Stimulated activated CD8-positive, alpha-beta memory T cell treated with anti-CD3 and anti-CD28 coated beads, Interleukin-12 subunit alpha, Interleukin-12 subunit beta, amount 100 ng/mL, for 1 hour (primary cell): ENCODE measurements at places on chromosomes 12 and 14.

DNA sequence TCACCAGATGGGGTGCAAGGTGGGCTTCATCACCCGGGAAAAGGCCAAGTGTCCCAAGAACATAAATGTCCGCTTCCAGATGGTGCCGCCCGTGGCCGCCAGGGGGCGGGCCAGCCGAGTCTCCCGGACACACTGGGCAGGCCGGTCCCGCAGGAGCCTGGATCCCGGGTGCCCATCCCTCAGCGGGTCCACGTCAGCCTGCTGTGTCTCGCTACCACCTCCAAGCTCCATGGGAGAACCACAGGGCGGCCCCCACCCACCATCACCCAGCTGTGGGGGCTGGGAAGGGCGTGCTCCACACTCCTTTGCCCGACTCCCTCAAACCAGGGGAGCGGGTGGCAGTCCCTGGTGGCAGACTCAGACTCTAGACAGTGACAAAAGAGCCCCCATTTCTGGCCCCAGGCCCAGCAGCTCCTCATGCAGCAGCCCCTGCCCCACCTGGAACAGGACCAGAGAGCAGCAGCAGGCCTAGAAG, 22.0 kb upstream of the NUDT14 start:
- no peak for DNase-seq

DNA sequence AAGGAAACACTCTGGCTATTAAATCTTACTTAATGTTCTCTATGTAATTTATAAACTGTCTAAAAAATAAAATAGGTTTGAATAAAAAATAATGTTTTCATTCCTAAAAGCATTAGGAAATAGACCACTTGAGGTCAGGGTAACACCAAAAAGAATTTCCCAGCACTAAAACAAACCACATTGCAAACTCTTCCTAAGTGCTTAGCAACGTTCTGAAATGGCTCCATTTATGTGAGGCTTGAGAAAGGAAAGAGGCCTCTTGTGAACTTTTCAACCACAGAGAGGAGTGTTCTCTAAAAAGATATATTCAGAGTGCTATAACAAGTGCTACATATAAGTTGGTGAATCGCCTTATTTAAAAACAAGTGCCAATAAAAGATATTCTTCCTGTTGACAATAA, 42.7 kb downstream of the ALX1 start:
- no peak for DNase-seq

DNA sequence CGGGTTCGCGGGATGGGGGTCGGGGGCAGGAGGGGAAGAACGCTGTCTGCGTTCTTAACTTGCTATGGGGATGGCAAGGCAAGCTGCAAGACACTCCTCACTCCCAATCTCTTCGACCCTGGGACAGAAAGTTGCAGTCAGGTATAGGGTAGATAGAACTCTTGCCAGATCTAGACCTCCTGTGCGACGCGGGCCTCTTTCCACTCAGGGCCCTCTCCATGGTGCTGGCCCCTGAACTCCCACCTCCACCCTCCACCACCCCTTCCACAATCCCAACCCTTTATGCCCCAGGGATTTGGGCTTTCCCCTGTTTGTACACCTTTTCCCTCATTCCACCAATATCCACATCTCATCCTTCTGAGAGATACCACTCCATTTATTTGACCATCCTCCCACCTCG, 812 bp downstream of the NABP2 start:
- DNase-seq = no peak

GRCh38 chr12:127083008-127083949, 1183.7 kb upstream of the TMEM132C start:
- DNase-seq = no peak
